HEK293T (cell line): ENCODE measurements at places on chromosomes 13 and 19.

GRCh38 chr19:4140237-4140711 is 13.2 kb upstream of the CREB3L3 start:
- DNase-seq: peak; percentile 85

DNA sequence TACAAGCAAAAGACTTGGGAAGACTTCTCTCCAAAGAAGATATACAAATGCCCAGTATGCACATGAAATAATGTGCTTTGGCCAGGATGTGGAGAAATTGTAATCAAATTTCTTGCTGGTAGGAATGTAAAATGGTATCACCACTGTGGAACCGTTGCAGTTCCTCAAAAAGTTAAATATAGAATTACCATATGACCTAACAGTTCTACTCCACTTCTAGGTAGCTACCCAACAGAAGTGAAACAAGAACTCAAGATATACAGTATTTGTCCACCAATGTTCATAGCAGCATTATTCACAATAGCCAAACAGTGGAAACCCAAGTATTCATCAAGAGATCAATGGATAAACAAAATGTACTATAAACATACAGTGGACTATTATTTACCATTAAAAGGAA is 95.0 kb upstream of the KLF5 start:
- DNase-seq: no peak

DNA sequence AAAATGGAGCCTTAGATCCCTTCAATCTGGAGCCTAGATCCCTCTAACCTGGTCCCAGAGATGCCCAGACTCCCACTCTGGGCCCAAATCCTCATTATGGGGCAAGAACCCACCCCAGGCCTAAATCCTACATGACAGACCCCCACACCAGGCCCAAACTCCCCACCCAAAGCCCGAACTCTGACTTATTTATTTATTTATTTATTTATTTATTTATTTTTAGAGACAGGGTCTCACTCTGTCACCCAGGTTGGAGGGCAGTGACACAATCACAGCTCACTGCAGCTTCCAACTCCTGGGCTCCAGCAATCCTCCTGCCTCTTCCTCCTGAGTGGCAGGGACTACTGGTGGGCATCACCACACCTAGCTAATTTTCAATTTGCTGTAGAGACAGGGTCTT is 12.0 kb downstream of the FBN3 start:
- DNase-seq: no peak

- DNase-seq: no peak
Observed at GRCh38 chr19:2255982-2256685, at the start of gene JSRP1. TSS of gene JSRP1 (minus strand) at chr19:2256417. CDS start at chr19:2255314, 1,103 bp downstream.

DNA sequence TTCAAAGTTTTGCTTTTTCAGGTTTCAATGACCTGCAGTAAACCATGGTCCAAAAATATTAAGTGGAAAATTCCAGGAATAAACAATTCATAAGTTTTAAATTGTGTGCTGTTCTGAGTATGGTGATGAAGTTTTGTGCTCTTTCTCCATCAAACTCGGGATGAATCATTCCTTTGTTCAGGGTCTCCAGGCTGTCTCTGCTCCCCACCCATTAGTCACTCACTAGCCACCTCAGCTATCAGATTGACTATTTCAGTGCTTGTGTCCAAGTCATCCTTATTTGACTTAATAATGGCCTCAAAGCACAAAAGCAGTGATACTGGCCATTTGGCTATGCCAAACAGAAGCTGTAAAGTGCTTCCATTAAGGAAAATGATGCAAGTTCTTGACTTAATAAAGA is 1140.4 kb downstream of the EFNB2 start:
- DNase-seq: no peak

DNA sequence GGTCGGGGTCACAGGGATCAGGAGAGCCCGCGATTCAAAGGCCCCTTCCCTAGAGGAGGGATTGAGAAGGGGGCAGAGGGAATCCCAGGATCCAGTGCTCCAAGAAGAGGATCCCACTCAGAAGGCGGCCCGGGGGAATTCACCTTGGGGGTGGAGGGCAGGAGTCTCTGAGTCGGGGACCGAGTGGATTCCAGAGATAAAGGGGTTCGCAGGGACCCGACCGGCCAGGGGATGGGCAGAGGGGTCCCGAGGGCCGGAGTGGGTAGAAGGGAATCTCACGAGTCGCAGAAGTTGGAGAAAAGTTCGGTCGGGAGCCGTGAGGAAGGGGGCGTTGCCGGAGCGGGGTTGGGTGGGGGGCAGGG is 261 bp downstream of the PRKD2 start:
- no peak for DNase-seq

DNA sequence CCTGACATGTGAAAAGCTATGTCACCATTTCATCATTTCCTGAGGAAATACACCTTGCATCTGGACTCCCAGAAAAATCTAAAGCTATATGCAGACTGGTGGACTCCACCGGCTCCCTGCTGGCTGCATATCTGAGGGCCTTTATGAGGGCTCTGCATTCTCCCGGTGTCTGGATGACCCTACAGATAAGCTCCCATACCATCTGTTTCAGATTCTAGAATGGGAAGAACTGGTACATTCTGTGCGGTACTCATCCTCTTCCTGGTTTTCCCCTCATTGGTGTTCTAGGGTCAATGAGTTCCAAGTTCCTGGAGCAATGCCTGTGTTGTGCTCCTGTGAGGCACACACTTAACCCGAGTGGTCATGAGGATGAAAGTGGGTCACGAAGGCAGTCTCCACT is 60.4 kb downstream of the COL4A1 start:
- no peak for DNase-seq

- peak; percentile 95 for DNase-seq
Observed at GRCh38 chr19:7535047-7535997, at the start of gene PNPLA6. TSS of gene PNPLA6 (plus strand) at chr19:7535717. CDS start at chr19:7535789, 72 bp downstream.

DNA sequence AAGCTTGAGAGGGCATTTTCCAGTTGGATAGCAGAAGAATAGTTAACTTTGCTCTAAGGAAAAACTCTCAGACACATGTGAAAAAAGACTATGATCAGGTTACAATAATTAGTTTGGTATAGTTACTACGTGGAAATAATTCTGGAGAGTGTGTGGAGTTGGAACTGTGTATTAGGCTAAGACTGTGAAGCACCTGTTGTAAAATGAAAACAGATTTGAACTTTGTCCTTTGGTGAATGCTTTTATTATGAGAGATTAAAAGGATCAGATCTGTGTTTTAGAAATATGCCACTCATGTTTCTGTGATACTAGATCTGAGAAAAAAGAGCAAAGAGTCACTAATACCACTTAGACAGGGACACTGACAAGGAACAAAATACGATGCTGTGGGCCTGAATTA is 807.5 kb upstream of the ATXN8OS start:
- DNase-seq: no peak

- DNase-seq: no peak
Observed at GRCh38 chr13:76023652-76024051, 387.5 kb downstream of the LMO7 start.

GRCh38 chr19:6599866-6600454 is 9.0 kb upstream of the CD70 start:
- no peak for DNase-seq

DNA sequence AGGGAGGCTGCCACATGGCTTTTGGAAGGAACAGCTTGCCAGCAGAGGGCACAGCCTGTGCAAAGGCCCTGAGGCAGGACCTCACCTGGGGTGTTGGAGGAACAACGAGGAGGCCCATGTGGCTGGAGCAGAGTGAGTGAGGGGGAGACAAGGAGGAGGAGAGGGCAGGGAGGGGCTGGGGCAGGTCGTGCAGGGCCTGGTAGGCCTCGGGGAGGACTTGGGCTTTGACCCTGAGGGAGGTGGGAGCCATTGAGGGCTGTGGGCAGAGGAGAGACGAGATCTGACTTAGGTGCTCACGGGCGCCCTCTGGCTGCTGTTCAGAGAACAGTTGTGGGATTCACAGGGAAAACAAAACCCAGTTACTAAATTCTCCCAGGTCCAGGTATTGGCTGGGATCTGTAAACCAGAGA is 25.2 kb downstream of the ZNRF4 start:
- peak; percentile 69 for DNase-seq

DNA sequence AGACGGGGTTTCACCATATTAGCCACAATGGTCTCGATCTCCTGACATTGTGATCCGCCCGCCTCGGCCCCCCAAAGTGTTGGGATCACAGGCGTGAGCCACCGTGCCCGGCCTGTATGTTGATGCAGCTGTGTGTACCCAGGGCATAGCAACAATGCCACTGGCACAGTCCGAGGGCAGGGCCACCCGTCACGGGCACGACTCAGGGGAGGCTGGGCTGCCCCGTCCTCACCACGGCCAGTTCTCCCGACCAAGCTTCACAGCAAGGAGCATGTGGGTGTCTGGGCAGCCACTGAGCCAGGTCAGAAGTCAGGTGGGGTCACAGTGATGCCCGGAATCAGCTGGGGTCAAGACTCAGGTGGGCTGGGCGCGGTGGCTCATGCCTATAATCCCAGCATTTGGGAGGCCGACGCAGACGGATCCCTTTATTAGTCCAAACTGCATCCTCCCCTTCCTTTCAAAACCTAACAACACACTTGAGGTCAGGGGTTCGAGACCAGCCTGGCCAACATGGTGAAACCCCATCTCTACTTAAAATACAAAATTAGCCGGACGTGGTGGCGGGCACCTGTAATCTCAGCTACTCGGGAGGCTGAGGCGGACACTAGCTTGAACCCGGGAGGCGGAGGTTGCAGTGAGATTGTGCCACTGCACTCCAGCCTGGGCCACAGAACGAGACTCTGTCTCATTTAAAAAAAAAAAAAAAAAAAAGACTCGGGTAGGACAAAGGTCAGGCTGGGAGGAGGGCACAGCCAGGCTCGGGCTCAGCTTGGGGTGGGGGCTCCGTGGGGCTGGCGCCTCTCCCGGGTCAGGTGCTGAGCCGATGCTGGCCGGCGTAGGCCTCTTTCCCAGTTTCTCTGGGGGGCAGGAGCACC is 1.2 kb upstream of the CDC34 start:
- DNase-seq: no peak
